ENCODE measurements at places on chromosomes 13 and 19.

DNA sequence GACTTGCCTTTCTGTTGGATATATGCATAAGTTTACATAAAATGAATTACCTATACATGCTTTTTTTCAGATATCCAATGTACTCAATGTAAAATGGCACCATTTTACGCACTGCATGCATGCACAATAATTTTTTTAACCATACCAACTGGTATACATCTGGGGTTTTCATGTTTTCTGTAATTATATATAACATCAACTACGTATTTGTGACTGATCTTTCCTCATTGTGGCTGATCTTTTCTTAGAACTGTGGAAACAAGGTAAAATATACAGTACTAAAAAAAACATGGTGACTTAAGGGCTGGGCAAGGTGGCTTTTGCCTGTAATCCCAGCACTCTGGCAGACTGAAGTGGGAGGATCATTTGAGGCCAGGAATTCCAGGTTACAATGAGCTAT, 18.5 kb downstream of the PSPC1 start:
- DNase-seq, result no peak

- no peak for DNase-seq
Observed at GRCh38 chr13:78430166-78430791, 173.1 kb downstream of the POU4F1 start.

- no peak for DNase-seq
Observed at GRCh38 chr13:22278336-22278929, 607.6 kb downstream of the FGF9 start.

DNA sequence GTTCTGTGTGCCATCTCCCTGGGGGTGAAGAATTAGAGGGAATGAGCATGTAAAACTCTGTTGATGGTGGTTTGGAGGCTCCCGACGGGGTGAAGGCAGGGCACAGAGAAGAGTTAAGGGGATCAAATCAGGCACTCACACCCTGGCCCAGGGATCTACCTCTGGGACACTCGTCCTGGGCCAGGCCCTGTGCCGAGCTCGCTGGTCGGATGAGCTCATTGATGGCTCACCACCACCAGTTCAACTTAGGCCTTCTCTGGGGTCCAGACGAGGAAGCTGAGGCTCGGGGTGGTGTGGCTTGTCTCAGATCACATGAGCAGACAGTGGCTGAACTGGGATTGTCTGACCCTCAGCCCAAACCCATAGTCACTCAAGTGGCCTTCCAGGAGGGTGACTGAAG, 1.6 kb downstream of the NACC1 start:
- no peak for DNase-seq
